ENCODE measurements at places on chromosomes 12 and 14.

GRCh38 chr12:89661706-89662330 is 46.8 kb downstream of the ATP2B1 start:
- no peak for DNase-seq

DNA sequence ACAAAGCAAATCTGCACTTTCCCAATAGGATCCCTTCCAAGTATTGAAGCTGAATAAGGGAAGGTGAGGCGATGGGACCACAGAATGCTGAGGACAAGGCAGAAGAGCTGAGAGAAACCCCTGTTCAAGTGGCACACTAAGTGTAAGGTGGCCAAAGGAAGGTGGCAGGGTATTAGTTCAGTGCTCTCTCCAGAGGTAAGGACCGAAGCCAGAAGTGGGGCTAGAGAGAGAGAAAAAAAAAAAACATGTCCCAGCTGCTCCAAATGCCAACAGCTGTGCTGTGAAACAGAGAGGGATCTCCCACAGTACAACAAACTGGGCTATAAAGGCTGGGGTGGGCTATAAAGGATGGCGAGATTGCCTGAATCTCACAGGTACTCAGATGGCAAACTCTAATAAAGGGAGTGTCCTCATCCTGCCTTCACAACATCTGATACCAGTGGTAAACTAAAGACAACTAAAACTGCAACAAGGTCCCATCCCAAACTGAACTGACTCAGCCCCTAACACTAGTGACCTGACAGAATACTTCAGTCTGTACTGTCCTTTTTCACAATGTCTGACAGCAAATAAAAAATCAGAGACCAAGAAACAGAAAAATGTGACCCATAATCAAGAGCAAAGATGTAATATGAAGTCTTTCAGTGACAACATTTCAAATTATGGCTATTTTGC is 47.9 kb downstream of the CDK17 start:
- DNase-seq, result no peak

GRCh38 chr14:24098927-24099813 is 5.1 kb downstream of the PCK2 start:
- DNase-seq, result no peak

GRCh38 chr12:126510630-126511029 is 1445.4 kb downstream of the AACS start:
- DNase-seq, result no peak

DNA sequence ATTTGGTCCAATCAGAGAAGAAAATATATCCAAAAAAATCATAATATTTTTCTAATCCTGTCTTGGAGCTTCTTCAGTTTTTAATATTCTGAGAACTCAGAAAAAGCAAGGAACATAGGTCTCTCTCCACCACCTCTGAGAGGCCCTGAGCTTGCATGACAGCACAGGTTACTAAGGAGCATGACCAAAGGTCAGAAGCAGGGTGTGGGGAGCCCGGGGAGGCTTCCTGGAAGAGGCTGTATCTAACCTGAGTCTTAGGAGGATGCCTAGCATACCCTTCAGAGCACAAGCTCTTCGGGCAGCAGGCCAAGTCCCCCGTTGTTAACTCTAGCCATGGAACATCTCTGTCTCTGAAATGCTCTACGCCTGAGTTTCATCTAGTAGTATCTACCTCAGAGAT is 15.7 kb upstream of the STON2 start:
- DNase-seq, result no peak

GRCh38 chr12:94277426-94278000 is 129.1 kb downstream of the PLXNC1 start:
- DNase-seq, result no peak
